ENCODE measurements at places on chromosomes 3 and 15. TPM values are rescaled to one million over a fixed set of nuclear protein-coding genes. Genes with fewer than 3 reads are reported as not detected.
A peak's percentile ranks its signal among the peaks of the same experiment; 100 is the strongest.

The NPAP1 gene
- 0.08 TPM for total RNA-seq

GRCh38 chr3:142549986-142550385 lies 28.5 kb downstream of the ATR start:
- DNase-seq: no peak

DNA sequence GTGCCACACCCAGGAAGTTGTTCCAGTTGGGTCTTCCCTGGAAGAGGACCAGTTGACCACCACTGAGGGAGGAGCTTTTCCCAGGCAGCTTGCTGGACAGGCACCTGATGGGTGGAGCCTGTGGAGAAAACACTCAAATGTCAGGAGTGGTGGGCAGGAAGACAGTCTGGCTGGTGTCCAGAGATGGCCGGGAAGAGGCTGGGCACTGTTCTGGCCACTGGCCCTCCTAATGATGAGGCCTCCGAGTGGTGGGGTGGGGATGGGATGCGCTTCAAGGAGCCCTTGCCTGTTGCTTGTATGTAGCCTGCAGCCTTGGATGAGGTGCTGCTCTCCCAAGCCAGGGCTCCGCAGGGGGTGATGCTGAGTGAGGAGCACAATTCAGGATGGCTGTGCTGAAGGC lies 12.3 kb downstream of the PLEKHO2 start:
- DNase-seq: peak; percentile 63

DNA sequence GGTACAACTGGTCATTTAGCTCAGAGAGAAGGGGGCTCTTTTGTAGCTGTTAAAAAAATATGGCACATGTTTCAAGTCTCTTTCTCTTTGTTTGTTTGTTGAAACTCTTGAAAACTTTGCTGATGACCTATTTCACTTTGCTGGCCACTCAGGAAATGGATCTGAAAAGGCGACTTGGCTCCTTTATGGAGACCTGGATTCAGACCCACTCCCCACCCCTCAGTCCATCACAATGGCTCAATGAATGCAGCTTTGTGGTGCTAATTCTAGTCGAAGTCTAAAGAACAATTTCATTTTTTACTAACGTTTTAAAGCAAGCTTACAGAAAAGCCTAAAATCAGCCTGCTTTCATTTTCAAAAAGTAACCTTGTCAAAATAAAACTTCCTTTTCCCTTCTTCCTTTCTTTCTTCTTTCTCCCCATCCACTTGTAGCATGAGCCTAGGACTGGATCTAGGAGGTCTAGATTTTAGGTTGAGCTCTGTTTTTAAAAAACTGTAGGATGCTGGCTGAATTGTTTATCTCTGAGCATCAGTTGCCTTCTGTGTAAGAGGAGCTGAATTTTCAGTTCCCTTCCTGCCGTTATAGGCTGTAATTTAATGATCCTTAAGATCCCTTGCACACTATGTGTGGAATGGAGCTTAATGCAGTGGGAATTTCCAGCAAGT lies 165.5 kb upstream of the FEZF2 start:
- DNase-seq: no peak

GRCh38 chr15:31452595-31453557 lies 126.2 kb downstream of the KLF13 start:
- DNase-seq: peak; percentile 79

DNA sequence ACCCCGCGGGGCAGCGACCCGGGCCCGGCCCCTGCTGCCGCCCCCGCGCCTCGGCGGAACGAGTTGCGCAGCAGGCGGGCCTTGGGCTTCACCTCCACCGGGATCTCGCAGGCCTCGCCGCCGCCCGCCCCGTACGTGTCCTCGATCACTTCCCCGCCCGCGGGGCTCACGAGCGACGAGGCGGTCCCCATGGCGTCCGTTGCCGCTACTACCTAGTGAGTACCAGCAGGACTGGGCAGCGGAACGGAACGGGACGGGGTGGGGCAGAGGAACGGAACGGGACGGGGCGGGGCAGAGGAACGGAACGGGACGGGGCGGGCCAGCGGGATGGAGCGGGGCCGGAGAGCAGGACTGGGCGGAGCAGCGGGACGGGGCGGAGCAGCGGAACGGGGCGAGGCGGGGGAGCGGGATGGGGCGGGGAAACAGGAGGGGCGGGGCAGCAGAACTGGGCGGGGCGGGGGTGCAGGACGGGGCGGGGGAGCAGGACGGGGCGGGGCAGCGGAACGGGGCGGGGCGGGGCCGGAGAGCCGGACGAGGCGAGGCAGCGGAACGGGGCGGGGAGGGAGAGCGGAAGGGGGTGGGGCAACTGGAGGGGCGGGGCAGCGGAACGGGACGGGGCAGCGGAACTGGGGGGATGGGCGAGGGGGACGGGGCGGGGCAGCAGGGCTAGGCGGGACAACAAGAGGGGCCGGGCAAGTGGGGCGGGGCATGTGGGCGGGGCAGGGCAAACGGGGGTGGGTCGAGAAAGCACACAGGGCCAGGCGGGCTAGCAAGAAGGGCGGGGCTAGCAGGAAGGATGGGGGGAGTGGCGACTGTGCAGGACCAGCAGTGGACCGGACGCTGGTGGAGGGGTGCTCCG lies at the start of gene NPHP3:
NPHP3 (minus strand) TSS at position 245 of the 859 bp plus-strand sequence; CDS start at position 191, 54 bp downstream.
- peak; percentile 98 for DNase-seq

- no peak for DNase-seq
Measured at GRCh38 chr3:9935966-9936510, 2.4 kb downstream of the CRELD1 start.

The PPP4R2 gene
- 52.0 TPM for total RNA-seq

The KBTBD13 gene
- 3.2 TPM for total RNA-seq
